ENCODE measurements at places on chromosomes 2 and 18.

- no peak for DNase-seq
Measured at GRCh38 chr18:48982266-48982665, 31.5 kb upstream of the SMAD7 start.

- DNase-seq = no peak
Measured at GRCh38 chr2:17106418-17106817, 411.8 kb downstream of the RAD51AP2 start.

- no peak for DNase-seq
Measured at GRCh38 chr2:225041207-225041850, 939 bp downstream of the DOCK10 start.

- DNase-seq = no peak
Measured at GRCh38 chr2:105917226-105917625, 172.5 kb downstream of the NCK2 start.

- DNase-seq = no peak
Measured at GRCh38 chr18:21958707-21959450, 210.5 kb upstream of the GATA6 start.

GRCh38 chr2:88897715-88898114 lies 206.2 kb downstream of the RPIA start:
- DNase-seq = no peak

DNA sequence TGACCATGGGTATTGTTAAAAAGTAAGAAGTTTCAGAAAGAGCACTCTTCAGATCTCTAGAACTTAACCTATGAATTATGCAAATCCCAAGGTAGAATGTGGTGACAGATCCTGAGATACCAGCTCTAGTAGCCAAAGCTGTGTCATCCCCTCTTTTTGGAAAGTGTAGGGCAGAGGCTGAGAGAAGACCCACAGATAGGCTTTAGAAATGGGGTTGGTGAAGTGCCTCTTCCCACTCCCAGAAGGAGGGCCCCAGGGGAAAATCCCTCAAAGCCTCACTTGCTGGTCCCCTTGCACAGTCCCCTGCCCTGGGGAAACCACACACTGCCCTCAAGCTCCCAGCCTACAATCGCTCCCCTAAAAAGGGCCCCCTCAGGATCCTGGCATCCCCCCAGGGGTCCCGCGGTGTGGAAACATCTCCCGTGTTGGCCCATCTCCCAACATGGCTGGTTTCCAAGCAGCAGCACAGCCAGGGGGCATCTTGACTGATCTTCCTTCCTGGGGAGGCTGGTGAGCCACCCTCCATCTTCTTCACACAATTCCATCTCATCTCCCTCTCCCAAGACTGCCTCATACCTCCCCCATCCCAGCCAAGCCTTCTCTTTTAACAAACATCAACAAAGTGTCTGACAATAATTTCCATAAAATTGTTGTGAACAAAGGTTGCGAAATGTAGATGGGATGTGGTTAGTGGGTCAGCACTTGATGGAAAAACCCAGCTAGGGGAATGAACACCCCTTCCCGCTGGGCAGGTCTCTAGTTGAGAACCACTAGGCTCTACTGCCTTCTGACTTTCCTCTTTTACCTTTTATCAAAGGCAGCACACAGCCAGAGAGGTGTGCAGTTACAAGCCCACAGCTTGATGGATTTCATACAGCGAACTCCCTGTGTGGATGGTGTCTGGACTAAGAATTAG lies 25.1 kb downstream of the MAL start:
- DNase-seq = no peak

- DNase-seq = no peak
Measured at GRCh38 chr18:61845197-61845596, 47.6 kb downstream of the RNF152 start.

GRCh38 chr18:8811115-8811514 lies 105.8 kb downstream of the MTCL1 start:
- DNase-seq = no peak

DNA sequence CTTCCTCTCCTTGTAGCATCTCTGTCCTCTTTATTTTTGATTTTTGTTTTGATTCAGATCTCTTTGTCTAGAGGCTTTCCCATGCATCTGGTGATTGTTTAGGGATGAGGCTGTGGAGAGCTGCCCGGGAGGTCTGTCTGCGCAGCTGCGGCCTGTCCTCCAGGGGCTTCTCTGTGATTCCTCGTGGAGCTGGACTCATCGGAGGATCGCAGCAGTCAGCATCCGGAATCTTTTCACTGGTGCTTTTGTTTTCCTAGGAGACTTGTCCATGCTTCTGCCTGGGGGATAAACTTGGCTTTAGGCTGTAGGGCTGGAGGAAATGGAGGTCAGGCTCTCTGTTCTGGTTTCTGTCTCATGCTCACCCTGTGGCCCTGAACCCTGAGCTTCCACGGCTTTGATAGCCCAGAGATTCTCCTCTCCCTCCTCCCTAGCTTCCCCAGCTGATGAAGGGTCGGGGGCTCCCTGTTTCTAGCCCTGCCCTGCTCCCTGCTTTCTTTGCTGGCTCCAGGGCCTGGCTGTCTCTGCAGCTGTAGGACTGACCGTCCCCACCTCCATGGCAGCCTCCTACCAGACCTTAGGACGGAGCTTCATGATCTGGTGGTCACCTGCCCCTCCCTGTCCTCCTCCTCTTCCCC lies 35.5 kb downstream of the ZNF532 start:
- no peak for DNase-seq

DNA sequence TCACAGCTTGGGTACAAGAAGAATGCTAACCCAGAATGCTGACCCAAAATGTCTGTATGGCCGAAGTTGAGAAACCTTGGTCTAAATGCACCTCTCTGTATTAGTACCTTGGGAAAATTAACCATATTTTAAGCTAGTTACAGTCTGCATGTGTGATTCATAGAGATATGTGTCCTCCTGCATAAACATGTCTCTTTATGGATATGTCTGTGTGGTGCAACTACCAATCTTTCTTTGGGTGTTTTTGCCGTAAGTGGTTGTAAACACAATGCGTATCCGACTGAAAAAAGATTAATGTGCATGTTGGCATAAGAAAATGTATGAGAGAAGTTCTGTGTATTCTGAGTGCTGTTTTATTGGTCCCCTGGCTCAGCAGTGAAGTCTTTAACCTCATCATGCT lies 54.2 kb upstream of the GAREM2 start:
- no peak for DNase-seq

GRCh38 chr2:236001166-236001828 lies 166.9 kb downstream of the GBX2 start:
- DNase-seq = no peak

- DNase-seq = no peak
Measured at GRCh38 chr18:25134861-25135260, 217.1 kb downstream of the ZNF521 start.

GRCh38 chr18:5884375-5884774 lies 10.9 kb downstream of the TMEM200C start:
- DNase-seq = no peak

GRCh38 chr18:46843372-46843771 lies 73.9 kb downstream of the PIAS2 start:
- no peak for DNase-seq

- DNase-seq = no peak
Measured at GRCh38 chr18:58241026-58241679, 197.1 kb downstream of the NEDD4L start.

DNA sequence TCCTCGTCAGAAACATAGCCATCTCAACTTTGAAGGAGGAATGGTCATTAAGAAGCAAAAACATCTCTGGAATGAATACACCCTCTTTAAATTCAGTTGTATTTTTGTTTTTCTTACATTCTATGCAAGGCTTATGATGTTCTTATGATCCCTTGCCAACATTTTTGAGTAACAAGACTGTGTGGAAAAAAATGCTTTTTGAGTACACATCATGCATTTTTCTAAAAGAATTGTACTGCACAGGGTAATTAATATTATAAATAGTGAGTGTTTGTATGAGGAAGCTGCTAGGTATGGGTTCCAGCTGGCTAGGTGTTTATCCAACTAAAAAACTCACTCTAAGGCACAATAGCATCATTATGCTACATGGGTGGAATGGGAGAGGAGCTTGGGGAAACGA lies 59.0 kb upstream of the SPATS2L start:
- DNase-seq = no peak

DNA sequence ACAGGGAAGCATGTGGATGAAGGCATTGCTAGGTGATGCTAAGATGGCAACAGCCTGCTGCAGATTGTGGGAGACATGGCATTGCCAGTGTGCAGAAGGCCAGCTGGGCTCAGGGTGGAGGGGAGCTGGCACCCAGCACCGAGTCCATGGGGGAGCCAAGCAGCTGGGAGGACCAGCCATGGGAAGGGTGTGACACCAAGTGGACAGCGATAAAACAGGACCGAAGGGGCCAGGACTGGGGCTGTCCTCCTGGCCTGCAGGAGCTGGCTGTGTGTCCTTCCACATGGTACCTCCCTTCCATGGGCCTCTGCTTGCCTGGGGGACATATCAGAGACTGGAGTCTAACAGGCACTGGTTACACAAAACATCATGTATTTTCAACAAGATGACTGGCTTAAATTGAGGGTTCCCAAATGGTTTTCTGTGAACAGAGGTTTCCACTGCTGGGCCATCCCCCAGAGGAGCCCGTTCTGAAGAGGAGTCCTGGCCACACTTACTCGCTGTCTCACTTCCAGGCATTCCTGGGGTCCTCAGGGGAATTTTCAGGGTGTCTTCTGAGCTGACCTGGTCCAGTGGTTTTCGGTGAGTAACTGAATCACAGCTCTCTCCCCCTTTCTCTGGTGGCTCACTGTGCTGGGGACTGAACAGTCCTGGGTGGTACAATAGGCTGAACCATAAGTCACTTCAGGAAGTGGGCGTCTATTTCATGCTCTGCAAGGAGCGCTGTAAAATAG lies 60.4 kb upstream of the TNP1 start:
- no peak for DNase-seq

Data from BE2C (cell line).